ENCODE measurements at places on chromosomes 7 and 10.
A peak's percentile ranks its signal among the peaks of the same experiment; 100 is the strongest.

- peak; percentile 74 for DNase-seq
Observed at GRCh38 chr10:119652361-119652730, 1.2 kb downstream of the BAG3 start.

DNA sequence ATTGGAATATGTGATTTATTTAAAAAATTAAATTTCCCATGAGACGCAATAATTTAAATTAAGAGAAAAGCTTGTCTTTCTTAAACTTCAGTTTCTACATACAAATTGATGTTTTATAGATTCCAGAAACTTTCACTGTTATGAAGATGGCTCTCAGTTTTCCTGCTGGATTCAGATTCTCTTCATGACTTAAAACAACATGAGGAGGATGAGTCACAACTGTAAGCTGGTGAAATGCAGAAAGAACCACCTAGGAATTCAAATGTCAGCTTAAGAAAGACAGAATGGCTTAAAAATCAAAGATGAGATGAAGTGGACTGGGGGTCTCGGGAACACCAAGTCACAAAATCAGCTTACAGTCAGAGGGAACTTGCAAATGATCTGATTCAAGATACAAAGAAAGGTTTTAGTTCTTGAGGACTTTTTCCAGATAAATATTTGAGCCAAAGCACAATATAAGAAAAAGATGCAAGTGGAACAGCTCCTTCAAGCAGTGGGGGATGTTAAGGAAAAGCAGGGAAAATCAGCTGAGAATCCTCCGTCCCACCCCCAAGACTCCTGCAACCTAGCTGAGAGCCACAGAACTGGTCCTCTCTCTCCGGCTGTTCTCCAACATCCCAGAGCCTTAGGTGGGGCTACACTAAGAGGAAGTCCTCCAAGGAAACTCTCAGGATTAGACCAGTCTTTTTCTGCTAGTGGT, 279.8 kb downstream of the KCNMA1 start:
- peak; percentile 75 for DNase-seq

- no peak for DNase-seq
Observed at GRCh38 chr10:48252354-48252650, 22.2 kb downstream of the FRMPD2 start.

DNA sequence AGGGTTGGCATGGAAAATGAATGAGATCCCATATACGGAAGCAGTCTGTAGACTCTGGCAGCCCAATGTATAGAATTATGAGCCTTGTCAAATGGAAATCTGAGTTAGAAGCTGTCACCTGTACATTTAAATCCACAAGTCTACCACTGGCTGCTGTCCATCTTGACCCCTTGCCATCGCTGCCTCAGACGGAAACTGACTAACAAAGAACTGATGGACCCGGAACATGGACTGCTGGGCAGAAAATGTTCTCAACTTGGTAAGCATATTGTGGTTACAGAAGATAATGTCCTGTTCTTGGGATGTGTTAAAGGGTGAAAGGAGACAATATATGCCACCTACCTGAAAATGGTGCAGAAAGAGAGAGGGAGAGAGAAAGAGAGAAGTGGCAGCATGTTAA, 37.5 kb downstream of the PARP12 start:
- no peak for DNase-seq

DNA sequence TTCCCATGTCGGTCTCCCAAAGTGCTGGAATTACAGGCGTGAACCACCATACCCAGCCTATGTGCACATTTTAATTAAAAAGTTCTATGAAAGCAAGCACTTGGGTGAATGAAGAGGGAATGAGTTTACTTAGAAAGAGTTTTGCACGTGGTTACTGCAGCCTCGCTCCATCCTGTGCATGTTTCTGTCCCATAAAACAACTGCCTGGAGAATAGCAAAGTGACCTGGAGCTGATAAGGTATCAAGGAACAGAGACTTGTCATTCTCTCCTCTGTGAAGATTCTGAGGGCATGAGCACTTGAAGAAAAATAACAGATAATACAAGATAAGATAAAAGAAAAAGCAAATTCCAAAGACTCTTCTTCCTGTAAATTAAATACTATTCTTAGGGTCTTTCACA, 112.2 kb upstream of the JCAD start:
- no peak for DNase-seq

GRCh38 chr10:121900443-121901174, 27.2 kb downstream of the ATE1 start:
- peak; percentile 61 for DNase-seq

- DNase-seq = peak; percentile 38
Observed at GRCh38 chr7:867406-868188, 8.8 kb upstream of the GET4 start.

- peak; percentile 75 for DNase-seq
Observed at GRCh38 chr10:62171791-62172190, 96.9 kb downstream of the RTKN2 start.

DNA sequence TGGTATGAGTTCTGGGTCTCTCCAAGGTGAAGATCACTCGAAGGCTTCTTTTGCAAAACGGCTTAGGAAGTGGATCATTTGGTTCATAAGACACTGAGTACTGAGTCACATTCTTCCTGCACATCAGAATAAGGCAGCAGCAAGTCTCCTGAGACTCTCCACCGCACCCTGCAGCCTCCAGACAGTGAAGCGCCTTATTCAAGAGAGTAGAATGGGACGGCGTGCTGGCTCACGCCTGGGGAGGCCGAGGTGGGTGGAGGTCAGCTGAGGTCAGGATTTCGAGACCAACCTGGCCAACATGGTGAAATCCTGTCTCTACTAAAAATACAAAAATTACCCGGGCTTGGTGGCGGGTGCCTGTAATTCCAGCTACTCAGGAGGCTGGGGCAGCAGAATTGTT, 70.3 kb downstream of the C10orf143 start:
- no peak for DNase-seq

DNA sequence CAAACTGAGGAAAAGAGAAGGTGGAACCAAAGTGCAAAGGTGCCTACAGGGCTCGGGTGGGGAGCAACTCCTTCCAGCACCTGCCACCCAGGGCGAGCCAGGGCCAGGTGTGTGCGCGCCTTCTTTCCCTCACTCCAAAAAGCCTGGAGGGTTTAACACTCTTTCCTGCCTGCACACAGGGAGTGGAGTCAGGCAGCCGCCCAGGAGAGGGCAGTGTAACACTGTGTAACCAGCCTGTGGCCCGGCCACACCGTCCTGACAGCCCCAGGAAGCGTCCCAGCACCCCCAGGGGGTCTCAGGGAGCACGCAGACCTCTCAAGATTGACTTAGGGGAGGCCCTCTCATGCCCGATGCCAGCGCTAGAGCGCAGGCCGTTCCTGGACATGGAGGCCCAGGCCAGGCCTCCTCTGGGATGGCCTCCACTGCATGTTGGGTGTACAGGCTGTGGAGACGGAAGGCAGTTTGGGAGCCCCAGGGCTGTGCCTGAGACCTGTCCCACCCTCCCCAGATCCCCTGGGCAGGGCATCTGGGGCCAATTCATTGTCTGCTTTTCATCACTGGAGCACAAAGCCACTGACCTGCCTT, 13.4 kb downstream of the BRI3 start:
- peak; percentile 53 for DNase-seq

DNA sequence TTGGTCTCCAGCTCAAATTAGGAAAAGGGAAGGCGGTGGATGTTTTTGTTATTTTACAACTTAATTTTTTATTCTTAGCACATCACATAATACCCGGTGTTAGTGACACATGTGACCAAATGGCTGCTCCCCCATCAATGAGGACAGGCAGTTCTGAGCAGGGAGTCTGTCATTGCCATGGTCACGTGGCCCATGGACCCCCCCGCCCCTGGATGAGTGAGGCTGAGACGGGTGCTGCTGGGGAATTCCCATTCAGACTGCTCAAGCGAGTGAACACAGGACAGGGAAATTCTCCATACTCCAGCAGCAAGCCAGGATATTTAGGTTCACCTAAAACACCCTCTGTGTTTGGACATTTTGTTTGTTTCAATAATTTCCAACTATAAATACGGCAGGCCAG, 34.7 kb upstream of the SLC35B4 start:
- no peak for DNase-seq

DNA sequence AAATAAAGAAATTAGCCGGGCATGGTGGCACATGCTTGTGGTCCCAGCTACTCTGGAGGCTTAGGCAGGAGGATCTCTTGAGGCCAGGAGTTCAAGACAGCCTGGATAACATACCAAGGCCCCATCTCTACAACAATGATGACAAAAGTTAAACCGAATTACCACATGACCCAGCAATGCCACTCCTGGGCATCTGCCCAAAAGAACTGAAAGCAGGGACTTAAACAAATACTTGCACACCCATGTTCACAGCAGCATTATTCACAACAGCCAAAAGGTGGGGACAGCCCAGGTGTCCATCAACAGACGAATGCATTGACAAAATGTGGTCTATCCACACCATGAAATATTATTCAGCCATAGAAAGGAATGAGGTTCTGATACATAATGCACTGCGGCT, 83.9 kb downstream of the HIP1 start:
- no peak for DNase-seq

- no peak for DNase-seq
Observed at GRCh38 chr7:303884-304573, 14.1 kb downstream of the FOXL3 start.

Measured in fibroblast of skin of right quadriceps (primary cell).